Activated T-cell treated with anti-CD3 and anti-CD28 coated beads, Interleukin-2, amount 50 U/mL, for 72 hours (primary cell): ENCODE measurements at places on chromosomes 11 and 22. TPM values are rescaled to one million over a fixed set of nuclear protein-coding genes. Genes with fewer than 3 reads are reported as not detected.

GPR83 gene
- total RNA-seq, result 0.19 TPM

MS4A6A gene
- total RNA-seq, result not detected

GGT5 gene
- total RNA-seq, result not detected

STK33 gene
- 6.2 TPM for total RNA-seq

SYT9 gene
- not detected for total RNA-seq

- DNase-seq, result no peak
Observed at GRCh38 chr22:38967451-38968450, 10.3 kb downstream of the APOBEC3A start.

DNA sequence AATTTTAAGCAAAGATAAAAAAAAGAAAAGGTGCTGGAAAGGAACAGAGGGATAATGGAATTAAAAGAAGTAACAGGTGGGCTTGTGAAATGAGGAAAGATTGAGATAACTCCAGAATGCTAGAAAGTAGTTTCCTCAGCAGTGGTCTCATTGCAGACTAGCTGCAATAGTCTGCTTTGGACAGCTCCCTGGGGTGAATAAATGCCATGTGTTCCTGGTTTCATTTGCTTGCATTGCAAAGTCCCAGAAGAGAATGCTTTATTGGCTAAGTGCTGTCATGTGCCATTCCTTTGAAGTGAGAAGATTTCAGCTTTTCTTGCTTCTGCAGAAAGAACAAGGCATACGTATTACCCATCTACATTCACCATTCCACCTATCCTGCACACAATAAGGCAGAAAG lies 478.8 kb upstream of the RAG2 start:
- DNase-seq, result no peak

GRCh38 chr22:41334951-41335635 lies 33.8 kb downstream of the ZC3H7B start:
- no peak for DNase-seq

DNA sequence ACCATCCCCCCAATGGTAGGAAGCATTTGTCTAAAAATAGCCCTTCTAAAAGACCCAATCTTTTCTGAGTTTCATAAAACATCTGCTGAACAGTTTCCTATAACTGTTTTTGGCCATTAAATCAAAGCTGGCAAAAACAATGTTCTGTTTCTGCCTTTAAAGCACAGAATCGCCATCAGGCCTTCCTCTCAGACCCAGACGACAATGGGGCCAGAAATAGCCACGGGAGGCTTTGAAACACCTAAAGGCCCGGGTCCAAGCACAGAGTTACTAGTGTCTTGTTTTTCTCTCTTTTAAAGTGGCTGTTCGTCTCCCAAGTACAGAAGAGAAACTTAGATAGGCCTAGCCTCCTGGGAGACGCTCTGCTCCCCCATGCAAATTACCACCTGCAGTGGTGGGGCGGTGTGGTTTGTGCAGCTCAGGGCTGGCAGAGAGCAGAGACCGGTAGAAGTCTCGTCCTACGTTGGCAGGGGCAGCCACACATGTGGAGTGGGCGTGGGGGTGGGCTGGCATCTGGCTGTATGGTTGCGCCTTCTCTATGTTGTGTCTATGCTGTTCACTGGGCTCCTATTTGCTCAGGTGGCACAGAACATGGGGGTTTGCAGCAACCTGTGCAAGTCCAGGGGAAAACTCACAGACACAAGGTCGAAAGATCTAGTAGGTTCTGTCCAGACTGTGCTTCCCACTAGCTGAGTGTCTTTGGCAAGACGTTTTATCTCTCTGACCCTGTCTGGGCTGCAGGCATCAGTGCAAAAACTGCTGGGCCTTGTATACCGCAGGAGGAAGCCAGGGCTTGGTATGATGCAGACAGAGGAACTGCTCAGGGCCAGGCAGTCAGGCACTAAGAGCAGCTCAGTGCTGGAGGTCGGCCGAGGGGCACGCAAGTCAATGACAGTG lies 23.6 kb upstream of the ETS1 start:
- DNase-seq, result peak; percentile 63

DNA sequence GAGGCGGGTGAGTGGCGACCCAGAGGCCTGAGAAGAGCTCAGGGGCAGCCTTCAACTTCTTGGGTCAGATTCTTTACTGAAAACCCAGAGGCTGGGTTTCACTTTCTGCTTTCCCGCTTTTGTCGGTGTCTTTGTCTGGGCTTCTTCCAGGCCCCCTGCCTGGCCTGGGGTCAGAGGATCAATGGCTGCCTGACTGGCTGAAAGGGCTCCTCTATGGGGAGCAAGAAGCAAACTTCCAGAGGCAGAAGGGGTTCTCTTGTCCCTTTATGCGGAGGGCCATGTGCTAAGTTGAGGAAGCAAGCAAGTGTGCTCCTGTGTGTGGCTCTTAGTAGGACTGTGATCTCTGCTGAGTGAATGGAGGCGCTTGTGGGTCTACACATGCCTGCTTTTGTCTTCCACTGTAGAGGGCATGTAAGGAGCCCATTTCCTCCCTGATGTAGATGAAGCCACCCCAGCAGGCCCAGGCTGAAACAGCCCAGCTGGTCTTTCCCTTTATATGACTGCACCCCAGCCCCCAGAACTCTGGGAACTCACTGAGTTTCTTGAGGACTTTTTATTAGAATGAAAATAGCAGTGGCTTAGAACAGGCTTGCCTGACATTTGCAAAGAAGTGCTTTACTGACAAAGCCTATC lies 1.0 kb upstream of the PKNOX2 start:
- DNase-seq, result no peak

GRCh38 chr11:68337399-68337835 lies 25.0 kb downstream of the LRP5 start:
- DNase-seq, result no peak
